Stromal cell of bone marrow (primary cell): ENCODE measurements at places on chromosomes 7 and 10.

DNA sequence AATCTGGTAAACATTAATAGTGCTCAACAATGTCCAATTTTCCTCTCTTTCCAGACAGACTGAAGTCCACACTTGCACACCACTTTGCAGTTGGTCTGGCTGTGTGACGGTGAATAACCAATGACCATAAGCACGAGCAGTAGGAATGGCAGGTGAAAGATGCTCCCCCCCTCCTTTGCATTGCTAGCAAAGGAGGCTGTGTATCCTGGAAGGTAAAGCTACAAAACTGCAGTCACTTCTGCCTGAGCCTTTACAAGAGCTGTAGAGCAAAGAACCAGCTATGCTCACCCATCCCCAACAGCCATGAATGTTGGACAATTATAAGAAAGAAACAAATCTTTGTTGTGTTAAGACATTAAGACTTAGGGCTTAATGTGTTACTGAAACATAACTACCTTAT is 178.0 kb downstream of the IPMK start:
- no peak for DNase-seq

DNA sequence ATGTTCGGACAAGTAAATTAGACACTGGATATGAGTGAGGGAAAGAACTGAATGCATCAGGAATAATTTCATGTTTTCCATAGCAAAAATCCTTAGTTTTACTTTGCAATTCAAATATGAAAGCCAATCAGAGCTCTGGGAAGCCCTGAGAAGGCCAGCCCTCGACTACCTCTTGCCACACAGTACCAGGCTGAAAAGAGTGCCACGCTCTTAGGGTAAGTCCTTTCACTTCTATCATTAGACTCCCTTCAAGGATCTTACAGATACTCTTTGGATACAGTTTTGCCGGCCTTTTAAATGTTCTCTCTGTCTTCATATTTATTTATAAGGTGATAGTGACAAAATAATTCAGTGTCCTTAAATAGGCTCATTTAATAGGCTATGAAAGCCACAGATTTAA is 1.9 kb downstream of the COBL start:
- no peak for DNase-seq

DNA sequence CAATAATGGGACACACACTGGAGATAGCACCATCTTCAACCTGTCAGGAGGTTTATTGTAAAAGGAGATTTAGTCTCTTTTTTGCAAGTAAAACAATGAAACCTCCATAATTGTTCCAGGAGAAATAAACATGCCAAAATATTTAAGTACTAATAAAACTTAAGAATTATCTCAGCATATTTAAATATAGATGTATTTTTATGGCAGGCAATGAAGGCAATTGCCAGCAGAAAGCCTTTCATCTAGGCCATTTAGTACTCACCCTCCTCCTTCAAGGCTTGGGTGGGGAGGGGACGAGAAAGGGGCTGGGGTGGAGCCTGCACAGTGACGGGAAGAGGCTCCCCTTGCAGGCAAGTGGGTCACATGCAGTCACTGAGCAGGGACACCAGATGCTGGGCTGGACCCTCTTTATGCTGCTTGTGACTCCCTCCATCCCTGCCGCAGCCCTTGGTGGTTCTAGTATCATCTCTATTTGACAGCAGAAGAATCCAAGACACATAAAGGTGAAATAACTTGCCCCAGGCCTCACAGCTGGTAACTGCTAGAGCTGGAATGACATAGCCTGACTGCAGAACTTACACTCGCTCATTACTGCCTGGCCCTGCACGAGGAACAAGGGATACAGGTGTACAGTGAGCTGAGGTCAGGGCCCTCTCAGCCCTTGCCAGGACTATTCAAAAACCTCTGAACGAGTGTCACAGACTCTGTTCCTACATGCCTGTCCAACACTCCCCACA is 449.5 kb upstream of the ZMIZ1 start:
- no peak for DNase-seq

DNA sequence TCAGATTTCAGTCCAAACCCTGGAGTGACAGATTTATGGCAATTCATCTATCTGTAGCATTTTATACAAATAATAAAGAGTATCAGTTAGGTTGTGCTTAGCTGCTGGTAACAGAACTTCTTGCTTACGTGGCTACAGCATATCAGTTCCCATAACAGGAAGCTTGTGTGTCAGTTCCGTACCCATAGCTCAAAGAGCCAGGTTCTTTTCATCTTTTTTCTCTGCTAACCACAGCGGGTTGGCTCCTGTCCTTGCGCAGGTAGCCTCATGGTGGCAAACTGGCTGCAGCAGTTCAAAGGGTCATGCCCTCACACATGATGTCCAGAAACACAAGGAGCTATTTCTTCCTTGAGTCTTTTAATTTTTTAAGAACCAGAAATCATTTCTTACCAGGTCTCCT is 1041.8 kb downstream of the GATA3 start:
- DNase-seq: no peak

GRCh38 chr10:32408690-32409089 is 37.2 kb upstream of the CCDC7 start:
- DNase-seq: no peak

GRCh38 chr7:151140826-151141225 is 26.7 kb downstream of the GBX1 start:
- no peak for DNase-seq

GRCh38 chr7:139623518-139623917 is 100.0 kb downstream of the CLEC2L start:
- no peak for DNase-seq

DNA sequence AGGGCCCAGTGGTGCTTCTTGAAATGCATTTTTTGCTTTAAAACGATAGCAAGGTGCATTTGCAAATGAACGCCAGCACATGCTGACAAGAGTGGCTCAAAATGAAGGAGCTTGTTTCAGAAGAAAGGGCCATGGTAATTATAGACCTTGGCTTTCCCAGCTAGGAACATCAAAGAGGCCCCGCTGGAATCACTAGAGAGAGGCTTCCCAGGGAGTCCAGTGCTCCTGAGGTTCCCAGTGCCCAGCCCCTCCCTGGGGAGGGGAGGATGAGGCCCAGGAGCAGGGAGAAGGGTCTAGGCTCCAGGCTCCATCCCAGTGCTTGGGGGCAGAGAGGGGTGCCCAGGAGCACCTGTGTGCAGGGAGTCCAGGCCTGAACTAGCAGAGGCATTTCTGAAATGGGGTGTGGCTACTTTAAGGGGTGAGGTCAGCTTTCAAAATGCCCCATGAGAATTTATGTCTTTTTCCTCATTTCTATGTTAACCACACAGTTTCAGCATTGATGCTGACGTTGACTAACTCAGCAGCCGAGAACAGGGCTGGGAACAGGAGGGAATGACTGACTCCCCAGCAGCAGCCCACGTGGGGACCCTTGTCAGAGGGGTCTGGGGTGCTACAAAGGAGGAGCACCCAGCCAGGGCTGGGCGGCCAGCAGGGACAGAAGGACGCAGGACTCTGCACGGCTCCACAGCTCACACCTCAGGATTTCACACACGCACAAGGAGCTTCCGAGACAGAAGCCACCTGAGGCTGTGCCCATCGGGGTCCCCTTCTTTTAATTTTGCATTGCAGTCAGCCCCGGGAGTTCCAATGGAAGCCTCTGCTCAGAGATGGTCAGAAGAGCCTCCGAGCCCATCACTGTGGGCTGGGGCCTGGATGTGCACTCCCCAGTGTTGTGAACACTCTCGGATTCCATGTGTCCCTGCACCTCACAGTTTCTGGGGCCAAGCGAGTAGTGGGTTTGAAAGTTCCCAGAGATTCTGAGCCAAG is 570.2 kb downstream of the PTPRN2 start:
- no peak for DNase-seq

- DNase-seq: no peak
Observed at GRCh38 chr10:71248210-71248609, 35.8 kb downstream of the UNC5B start.

DNA sequence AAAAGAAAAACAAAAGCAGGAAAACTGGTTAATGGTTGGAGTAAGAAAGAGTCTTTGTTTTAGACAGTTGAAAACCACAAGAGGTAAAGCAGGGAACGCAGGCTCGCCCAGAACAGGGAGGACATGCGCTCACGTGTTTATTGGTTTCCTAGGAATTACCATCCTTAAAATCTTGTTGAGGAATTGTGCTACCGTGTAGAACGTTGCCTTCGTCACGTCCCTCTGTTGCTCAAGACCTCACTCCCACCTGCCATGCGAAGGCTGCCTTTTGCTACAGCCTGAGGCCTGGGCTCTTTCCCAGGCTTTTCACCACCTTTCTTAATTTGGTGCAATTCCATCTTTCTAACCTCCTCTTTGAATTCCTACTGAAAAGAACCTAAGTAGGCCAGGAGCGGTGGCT is 61.6 kb upstream of the CAMK1D start:
- DNase-seq: no peak

DNA sequence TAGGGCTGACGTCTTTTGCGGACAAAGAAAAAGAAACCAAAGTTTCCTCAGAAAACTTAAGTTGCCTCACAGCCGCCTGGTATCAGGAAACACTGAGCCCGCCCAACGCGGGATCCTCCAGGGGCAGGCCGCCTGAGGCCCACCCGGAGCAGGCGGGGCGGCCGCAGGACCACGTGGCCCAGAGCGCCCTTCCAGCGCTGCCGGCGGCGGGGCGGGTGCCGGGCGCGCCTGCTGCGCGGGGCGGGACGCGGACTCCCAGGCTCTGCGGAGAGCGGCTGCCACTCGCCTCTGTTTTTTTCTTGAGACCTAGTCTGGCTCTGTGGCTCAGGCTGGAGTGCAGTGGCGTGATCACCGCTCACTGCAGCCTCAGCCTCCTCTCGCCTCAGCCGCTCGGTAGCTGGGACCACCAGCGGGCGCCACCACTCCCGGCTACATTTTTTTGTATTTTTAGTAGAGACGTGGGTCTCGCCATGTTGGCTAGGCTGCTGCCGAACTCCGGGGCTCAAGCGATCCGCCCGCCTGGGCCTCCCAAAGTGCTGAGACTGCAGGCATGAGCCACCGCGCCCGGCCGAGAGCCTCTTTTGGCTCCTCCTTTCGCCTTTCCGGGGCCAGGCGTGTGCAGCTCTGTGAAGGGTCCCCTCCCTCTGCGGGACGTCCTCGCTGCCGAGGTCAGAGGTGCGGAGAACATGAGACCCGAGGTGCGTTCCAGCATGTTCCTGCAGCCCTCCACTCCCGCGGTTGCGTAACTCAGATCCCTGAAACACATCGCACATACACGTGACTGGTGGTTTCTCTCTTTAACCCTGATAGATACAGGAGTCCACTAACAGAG is 11.6 kb upstream of the HNRNPF start:
- peak; percentile 84 for DNase-seq

DNA sequence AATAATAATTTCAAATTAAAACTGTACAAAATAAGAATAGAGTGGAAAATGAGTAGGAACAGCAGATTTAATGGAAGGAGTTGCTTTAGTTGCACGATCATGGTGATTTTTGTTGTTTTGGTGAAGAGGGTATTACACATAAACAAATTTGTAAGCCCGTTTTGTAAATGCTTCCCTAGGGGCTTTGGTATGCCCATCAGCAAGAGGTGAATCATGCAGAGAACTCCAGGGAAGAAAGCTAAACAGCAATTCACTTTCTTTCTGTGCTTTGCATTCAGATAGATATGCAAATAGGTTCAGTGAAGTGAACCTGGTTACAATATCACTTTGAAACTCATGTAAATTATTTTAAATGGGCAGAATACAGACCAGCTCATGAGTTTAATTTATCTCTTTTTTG is 422.2 kb upstream of the MTPN start:
- DNase-seq: no peak

GRCh38 chr10:132796846-132797245 is 10.9 kb upstream of the NKX6-2 start:
- no peak for DNase-seq

- no peak for DNase-seq
Observed at GRCh38 chr10:3208481-3209406, 36.2 kb upstream of the PITRM1 start.

DNA sequence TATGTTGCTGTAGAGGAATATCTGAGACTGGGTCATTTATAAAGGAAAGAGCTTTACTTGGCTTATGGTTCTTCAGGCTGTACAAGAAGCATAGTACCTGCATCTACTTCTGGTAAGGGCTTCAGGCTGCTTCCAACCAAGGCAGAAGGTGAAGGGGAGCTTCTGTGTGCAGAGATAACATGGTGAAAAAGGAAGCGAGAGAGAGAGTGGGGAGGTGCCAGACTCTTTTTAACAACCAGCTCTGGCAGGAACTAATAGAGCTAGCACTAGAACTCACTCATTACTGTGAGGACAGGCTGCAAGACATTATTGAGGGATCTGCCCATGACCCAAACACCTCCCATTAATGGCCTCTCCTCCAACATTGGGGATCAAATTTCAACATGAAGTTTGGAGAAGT is 94.5 kb downstream of the KIF20B start:
- DNase-seq: no peak

GRCh38 chr10:57880446-57881227 is 387.1 kb downstream of the IPMK start:
- peak; percentile 5 for DNase-seq

DNA sequence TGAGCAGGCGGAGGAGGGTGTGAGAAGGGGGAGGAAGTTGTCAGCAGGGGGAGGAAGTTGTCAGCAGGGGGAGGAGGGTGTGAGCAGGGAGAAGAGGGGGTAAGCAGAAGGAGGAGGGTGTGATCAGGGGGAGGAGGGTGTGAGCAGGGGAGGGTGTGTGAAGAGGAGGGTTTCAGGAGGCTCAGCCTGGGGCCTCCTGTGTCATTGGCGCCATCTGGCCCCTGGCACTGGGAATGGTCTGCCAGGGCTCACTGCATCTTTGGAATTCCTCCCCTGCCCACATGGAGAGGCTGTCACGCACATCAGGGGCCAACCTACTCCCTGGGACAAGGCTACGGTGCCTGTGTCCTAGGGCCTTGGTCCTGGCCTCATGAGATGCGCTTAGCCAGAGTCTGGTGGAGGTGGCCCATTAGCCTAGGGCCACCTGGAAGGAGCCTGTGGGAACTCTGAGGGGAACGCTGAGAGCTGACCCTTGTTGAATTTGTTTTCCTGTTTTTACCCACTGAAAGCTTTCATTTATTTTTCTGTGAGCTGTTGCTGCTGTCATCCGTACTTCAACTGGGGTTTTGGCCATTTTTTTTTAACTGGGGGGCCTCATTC is 18.0 kb downstream of the CAMK2B start:
- DNase-seq: no peak

GRCh38 chr10:62166331-62167131 is 102.1 kb downstream of the RTKN2 start:
- DNase-seq: peak; percentile 76
